ENCODE measurements at places on chromosomes 5 and 9.

GRCh38 chr9:13228431-13228830 lies 51.1 kb downstream of the MPDZ start:
- DNase-seq: no peak

DNA sequence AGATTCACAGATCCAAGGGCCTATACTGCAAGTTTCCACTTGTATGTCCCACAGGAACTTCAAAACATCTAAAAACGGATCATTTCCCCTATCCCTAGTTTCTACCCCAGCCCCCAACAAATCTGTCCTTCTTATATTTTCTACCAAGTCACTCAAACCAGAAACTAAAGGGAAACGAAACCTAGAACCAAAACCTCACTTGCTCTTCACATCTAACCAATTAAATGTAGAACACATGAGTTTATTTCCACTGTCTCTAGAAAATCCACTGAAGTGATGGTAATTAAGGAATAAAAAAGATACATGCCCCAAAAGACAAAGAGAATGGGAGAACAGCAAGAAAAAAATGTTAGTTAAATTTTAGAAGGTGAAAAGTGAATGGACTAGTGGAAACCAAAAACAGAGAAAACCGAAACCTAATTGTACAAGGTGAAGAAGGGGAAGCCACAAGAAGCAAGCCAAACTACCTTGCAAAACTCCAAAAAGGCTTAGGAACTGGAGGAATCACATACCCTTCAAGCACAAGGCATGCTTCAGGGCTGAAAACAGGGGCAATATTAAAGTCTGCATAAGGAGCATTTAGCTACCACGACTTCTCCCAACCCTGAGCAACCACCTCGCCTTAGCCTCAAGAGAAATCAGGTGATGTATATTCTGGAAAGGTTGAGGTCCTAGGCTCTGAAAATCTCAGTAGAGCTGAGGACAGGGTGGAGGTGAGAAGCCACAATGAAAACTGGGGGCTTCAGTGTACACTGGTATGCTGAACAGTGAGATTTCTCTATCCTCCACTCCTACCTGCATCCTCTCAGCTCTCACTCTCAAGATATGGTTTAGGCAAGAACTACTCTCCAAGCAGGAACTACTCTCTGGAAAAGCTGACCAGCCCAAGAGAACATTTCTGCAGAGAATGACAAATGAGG lies 11.1 kb downstream of the SMU1 start:
- DNase-seq: no peak

GRCh38 chr9:27379311-27380251 lies 82.6 kb upstream of the EQTN start:
- DNase-seq: no peak

DNA sequence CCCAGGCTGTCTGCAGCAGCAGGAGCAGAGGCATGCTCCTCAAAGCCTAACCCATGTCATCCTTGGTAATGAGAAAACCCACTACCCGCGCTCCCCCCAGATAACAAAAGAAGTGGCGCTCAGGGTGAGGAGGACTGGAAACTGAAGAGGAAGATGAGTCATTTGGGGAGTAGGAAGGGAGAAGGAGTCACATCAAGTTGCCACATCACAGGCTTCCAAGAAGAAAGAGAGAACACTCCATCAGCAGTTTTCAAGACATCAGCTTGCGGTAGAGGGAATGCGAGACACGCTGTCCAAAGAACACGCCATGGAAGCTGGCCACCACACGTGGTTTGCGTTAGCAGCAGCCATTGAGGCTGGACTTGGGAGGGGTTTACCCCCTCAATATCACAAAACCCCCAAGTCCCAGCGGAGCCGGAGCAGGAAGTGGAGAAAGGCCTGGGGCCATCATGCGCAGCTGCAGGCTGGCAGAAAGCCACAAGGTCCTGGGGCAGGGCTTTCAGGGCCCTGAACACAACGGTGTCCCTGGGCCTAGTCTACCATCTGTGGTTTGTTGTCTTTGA lies 41.5 kb downstream of the SH3PXD2B start:
- DNase-seq: no peak

- no peak for DNase-seq
Measured at GRCh38 chr9:37952731-37953130, 48.8 kb upstream of the SLC25A51 start.

DNA sequence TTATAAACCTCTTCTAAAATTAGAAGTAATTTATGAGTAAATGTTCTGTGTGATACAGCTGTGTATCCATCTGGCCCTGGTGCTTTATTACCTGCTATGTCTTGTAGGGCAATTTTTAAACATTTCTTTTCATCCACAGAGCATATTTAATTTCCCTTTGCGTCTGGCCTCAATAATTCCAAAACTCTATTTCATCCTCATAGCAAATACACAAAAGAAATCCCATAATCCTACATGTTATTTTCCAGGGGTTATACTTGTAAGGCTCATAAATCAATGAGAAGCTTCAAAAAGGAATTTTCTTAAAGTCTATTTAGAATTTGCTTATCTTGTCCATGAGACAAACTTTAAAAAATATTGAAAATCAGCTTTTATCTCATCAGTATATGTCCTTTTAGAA lies 167.0 kb downstream of the TTC39B start:
- no peak for DNase-seq

GRCh38 chr9:137697193-137697592 lies 78.4 kb downstream of the EHMT1 start:
- no peak for DNase-seq

DNA sequence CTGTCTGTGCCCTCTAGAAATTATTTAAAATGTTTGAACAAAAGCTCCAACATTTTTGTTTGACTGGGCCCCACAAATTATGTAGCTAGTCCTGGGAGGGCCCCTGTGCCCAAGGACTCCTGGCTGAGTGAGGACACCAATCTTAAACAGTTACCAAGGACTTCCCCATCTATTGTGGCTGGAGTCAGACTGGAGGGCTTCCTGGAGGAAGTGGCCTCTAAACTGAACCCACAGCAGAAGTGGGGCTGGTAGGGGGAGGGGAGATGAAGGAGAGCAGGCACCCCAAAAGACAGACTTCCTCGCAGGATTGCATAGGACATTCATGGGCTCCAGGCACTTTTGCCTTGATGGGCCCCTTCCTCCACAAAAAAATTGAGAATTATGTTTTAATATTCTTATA lies 8.1 kb downstream of the ADAMTS13 start:
- DNase-seq: no peak

DNA sequence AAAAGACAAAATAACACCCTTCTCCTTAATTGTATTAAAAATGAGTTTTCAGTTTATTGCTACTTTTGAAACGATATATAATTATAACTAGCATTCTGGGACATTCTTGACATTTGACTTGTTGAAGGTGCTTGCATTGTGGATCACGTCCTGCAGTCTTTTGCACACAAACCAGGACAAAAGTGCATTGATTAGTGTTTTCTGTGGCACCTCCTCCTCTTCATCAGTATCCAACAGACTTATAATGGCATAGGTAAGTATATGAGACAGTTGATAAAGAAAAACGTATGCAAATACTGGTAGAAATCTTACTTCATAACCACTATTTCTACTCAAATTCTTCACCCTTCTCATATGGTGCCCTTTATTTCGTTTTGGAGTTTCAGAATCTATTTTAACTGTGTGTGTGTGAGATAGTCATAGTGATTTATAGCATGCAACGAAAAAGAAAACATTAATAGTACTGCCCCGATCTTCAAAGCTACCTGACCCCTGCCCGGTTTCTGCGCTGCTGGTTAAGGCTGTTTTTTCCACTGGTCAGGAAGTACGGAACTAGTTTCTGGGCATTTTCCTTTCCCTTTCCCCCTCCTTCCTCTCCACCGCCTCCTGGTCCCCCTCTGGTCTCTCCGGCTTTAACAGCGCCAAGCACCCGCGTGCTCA lies 639 bp upstream of the RASA1 start:
- no peak for DNase-seq

GRCh38 chr9:86040861-86041155 lies 58.5 kb downstream of the GOLM1 start:
- no peak for DNase-seq

- DNase-seq: no peak
Measured at GRCh38 chr9:75490326-75490725, 400.1 kb upstream of the PCSK5 start.

DNA sequence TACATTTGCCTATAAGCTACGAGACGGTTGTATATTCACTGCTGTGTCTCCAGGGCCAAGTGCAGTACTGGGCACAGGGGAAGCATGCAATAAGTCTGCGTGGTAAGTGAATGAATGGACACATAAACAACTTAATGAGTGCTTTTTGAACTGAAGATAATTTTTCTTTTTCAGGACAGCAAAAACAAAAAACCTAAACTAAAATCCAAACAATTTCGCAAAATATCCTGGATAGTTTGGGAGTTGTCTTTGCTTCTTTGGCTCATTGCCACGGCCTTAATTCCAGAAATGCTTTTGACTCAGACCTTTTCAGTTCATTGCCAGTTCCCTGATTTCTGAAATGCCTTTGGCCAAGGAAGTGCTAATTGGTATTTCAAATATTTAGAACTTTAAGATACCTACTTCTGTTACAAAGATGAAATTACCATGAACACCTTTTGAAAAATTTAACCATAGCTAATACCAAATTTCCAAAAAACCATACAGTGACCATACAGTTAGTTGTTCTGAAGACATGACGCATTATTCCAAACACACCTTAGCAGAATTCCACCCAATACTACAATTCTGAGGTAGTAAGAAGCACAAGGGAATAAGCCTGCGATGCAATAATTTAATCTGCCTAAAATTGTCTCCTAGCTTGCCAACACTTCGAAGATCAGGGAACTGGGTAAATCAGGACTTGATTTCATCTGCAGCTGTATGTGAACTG lies 42.8 kb downstream of the TEK start:
- DNase-seq: no peak

DNA sequence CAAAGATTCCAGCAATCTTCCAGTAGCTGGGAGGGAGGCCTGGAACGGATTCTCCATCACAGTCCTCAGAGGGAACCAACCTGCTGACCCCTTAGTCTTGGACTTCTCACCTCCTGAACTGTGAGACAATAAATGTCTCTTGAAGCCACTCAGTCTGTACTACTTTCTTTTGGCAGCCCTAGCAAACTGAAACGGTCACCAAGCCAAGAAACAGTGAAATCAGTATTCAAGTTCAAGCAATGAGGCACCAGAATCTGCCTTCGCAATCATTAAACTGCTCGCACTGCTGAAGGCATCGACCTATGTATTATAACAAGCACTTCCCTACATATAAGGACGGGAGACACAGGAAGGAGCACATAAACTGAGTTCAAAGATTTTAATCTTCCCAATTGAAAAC lies 120.6 kb upstream of the PUM3 start:
- DNase-seq: no peak

Data from NCI-H1092 (cell line).